ENCODE measurements at places on chromosomes 7 and 10.

- DNase-seq = no peak
Observed at GRCh38 chr10:57754803-57755202, 512.9 kb downstream of the IPMK start.

GRCh38 chr10:76759681-76760080 is 877.9 kb downstream of the KCNMA1 start:
- no peak for DNase-seq

GRCh38 chr10:117543225-117544003 is 868 bp downstream of the EMX2 start:
- no peak for DNase-seq

GRCh38 chr7:45246339-45246738 is 88.7 kb downstream of the RAMP3 start:
- DNase-seq = no peak

DNA sequence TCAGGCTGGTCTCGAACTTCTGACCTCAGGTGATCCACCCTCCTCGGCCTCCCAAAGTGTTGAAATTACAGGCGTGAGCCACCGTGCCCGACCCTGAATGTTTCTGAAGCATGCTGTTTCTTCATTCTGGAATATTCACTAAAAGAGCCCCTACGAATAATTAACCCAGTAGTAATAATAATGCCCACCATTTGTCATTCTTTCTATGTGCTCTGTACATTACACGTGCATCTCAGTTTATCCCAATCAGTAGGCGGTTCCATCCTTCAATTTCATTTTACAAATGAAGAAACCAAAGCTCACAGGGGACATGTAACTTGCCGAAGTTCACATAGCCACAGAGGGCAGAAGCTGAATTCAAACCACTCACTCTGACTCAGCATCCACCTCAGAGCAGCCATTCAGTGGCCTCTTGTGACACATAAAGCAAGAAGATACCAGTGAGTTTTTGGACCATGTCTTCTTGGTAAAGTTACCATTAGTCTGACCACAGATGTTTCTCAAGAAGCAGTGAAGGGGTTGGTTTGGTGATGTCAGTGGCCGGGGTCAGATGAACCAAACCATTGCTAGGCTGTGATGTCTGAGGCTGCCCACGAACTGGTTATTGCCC is 71.9 kb upstream of the DUSP5 start:
- DNase-seq = no peak

GRCh38 chr7:128150223-128150865 is 90.7 kb upstream of the LEP start:
- no peak for DNase-seq
